Activated naive CD4-positive, alpha-beta T cell treated with anti-CD3 and anti-CD28 coated beads, Interleukin-2, amount 50 U/mL, for 72 hours (primary cell): ENCODE measurements at places on chromosomes 11 and 22.
A peak's percentile ranks its signal among the peaks of the same experiment; 100 is the strongest.

GRCh38 chr11:30228323-30228884 is 2.4 kb upstream of the FSHB start:
- no peak for DNase-seq

- peak; percentile 7 for DNase-seq
These were observed 452 bp upstream of the ATXN10 start for GRCh38 chr22:45670981-45671782.

- no peak for DNase-seq
These were observed 13.4 kb upstream of the ACR start for GRCh38 chr22:50724616-50725015.

DNA sequence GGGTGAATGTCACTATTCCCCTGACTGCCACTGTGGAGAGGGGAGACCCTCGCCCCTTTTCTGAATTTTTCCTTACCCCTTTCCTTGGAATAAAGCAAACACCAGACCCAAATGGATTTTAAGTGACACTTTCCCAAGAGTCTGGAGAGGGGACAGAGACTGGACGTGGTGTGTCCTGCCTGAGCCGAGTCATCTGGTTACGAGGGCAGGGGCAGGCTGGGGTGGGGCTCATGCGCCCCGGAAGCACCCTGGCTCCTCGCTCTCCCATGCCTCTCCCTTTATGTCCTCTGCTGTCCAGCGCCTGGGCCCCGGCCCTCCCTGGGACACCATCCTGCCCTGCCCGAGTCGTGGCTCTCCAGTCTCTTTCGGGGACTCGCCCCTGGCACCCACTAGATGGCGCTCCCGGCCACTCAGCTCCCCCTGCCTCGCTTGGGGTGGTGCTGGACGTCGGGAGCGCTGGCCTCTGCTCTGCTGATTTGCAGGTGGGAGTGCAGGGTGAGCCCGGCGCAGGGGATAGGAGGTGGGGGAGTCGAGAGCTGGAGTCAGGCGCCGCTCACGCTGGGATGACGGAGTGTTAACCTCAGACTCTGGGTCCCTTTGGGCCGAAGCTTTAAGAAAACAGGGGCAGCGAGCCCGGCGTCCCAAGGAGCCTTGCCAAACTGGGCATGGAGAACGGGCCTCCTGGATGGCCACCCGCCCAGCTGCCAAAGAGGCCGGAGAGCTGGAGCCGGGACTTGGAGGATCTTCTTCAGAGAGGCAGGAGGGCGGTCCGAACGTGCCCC is 89.8 kb downstream of the RPS6KA4 start:
- DNase-seq, result peak; percentile 78

DNA sequence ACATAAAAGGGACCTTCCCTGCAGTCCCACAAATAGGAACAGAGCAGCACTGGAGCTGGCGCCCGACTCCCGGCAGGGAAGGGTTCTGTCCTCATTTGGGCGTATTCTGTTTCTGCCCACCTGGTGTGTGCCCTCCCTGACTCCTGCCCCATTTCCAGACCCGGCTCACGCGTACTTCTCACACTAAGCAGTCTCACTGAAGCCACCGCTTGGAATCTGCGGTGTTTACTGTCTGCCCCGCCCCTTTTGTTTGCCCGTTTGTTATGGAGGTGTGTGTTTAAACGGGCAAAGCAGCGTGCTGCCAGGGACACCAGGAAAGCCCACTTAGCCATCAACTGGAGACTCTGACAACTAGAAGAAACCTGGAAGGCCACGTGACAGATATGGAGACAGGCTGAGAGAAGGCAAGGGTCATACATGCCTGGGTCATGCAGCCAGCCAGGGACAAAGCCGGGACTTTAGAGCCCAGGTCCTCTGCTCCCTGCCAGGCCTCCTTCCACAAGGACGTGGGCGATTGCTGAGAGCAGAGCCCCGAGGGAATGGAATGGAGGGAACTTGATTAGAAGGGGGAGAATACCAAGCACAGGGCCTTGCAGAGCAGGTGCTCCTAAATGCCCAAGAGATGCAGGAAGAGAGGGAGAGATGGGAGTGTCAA is 8.7 kb upstream of the EFCAB6 start:
- DNase-seq, result no peak

DNA sequence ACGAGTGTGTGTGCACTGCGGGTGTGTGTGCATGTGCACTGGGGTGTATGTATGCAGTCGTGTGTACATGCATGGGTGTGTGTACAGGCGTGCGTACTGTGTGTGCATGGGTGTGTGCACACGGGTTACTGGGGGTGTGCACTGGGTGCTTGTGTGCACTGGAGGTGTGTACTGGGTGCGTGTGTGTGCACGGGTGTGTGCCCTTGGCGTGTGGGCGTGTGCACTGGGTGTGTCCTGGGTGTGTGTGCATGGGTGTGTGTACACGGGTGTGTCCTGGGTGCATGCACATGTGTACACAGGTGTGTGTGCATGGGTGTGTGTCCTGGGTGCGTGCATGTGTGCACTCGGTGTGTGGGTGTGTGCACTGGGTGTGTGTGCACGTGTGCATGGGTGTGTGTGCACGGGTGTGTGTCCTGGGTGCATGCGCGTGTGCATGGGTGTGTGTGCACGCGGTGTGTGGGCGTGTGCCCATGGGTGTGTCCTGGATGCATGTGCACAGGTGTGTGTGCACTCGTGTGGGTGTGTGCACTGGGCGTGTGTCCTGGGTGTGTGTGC is 39.1 kb downstream of the BRSK2 start:
- DNase-seq, result no peak

- no peak for DNase-seq
These were observed 19.9 kb downstream of the CD44 start for GRCh38 chr11:35158701-35159510.

- DNase-seq, result no peak
These were observed 26.5 kb downstream of the CTNND1 start for GRCh38 chr11:57787920-57788702.

- DNase-seq, result peak; percentile 95
These were observed 3.7 kb downstream of the CATSPER1 start for GRCh38 chr11:66022401-66023185.

DNA sequence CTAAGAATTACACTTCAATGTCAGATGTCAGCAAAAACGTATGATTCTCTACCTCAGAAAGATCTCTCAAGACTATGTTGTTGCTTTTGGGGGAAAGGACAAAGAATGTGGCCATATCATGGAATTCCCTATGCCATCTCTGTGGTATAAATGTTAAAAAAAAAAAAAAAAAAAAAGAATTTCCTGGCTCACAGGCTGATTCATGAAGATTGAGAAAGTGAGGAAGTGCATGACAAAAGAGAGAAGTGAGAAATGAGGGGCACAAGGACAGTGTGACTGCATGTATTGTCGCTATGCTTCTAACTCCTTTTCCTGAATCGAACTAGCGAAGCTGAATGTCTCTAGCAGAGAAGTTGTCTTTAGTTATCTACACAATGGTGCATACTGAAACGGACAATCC is 80.6 kb upstream of the CARD18 start:
- DNase-seq, result no peak

DNA sequence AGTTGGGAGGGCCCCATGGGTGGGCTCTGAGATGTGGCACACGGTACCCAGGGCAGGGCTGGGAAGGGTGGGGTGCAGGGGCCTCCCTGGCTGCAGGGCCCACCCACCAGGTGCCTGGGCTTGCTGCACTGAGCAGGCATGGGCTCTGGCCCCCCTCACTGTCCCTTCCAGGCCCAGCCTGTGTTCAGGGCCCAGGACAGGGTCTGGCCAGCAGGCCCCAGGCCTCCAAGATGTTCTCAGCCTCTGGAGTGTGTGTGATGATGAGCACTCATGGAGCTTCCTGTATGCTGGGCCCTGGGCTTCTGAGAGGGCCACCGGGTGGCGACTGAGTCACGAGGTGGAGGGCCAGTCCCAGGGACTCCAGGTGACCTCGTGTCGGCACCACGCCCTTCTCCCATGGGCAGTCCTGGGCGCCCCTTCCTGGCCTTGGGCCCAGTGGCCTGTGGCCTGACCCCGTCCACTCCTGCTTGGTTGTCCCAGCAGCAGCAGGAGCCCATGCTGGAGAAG is 55.9 kb upstream of the CCDC188 start:
- peak; percentile 75 for DNase-seq

GRCh38 chr11:124745835-124746620 is 6.0 kb downstream of the VSIG2 start:
- peak; percentile 47 for DNase-seq

DNA sequence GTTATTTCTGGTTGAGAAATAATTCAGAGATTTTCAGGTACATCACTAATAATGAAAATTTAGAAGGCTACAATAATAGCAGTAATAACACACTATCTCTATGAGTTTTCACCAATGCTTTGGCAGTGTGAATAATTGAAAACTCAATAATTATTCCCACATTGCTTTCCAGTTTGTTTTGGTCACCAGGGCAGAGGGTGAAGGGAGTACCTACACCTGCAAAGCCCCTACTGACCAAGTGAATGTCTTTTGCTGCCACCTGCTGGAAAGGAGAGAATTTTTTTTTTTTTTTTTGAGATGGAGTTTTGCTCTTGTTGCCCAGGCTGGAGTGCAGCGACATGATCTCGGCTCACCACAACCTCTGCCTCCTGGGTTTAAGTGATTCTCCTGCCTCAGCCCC is 3.2 kb downstream of the NELL1 start:
- peak; percentile 6 for DNase-seq

DNA sequence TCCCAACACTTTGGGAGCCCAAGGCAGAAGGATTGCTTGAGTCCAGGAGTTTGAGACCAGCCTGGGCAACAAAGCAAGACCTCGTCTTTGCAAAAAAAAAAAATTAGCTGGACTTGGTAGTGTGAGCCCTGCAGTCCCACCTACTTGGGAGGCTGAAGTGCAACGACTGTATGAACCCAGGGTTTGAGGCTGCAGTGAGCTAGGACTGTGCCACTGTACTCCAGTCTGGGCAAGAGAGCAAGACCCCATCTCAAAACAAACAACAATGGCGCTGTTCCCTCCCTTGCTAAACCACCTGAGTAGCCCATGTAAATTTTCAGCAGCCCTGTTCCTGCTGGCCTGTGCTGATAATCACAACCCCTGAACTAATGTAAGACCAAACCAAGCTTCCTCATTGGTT is 3.1 kb downstream of the LAMTOR1 start:
- DNase-seq, result no peak

GRCh38 chr11:70315716-70316115 is 45.2 kb downstream of the PPFIA1 start:
- no peak for DNase-seq

GRCh38 chr22:29661336-29661735 is 57.9 kb downstream of the NF2 start:
- no peak for DNase-seq

DNA sequence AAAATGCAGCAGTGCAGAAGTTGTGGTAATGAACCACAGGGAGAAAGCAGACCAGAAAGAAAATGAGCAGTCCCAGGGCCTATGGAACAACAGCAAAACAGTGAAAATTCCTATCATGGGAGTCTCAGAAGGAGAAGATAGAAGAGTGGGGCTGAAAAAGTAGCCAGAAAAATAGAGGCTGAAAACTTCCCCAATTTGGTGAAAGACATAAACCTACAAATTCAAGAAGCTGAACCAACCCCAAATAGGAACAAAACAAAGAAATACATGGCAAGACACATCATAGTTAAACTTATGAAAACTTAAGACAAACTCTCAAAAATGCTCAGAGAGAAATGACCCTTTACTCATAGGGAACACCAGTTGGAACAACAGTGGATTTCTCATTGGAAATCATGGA is 11.4 kb downstream of the FGF19 start:
- DNase-seq, result no peak

DNA sequence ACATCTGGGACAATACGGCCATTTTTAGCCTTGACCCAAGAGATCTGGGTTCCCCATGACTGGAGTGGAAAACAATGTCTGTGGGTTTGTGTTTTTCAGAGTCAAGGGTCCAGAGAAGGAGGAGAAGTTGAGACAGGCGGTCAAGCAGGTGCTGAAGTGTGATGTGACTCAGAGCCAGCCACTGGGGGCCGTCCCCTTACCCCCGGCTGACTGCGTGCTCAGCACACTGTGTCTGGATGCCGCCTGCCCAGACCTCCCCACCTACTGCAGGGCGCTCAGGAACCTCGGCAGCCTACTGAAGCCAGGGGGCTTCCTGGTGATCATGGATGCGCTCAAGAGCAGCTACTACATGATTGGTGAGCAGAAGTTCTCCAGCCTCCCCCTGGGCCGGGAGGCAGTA is 15.7 kb downstream of the NNMT start:
- no peak for DNase-seq

DNA sequence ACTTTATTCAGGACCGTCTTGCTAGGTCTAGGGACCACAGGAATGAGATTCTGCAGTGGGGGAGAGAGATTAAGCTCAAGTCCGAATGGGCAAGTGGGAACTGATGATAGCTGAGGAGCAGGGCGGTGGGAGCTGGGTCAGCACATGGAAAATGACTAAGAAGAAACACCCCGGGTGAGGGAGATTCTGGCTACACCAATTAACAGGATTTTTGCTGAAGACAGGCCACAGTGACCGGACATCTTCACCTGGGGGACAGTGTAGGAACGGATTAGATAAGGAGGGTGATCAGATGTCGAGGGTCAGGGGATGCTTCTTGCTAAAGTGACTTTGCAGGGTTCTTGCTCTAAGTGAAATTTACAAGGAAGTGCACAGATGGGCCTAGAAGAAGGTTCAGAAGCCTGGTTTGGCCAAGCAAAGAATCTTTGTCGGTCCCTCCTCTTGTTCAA is 8.5 kb upstream of the DGCR8 start:
- no peak for DNase-seq

GRCh38 chr11:79168530-79169110 is 272.2 kb downstream of the TENM4 start:
- DNase-seq, result no peak

DNA sequence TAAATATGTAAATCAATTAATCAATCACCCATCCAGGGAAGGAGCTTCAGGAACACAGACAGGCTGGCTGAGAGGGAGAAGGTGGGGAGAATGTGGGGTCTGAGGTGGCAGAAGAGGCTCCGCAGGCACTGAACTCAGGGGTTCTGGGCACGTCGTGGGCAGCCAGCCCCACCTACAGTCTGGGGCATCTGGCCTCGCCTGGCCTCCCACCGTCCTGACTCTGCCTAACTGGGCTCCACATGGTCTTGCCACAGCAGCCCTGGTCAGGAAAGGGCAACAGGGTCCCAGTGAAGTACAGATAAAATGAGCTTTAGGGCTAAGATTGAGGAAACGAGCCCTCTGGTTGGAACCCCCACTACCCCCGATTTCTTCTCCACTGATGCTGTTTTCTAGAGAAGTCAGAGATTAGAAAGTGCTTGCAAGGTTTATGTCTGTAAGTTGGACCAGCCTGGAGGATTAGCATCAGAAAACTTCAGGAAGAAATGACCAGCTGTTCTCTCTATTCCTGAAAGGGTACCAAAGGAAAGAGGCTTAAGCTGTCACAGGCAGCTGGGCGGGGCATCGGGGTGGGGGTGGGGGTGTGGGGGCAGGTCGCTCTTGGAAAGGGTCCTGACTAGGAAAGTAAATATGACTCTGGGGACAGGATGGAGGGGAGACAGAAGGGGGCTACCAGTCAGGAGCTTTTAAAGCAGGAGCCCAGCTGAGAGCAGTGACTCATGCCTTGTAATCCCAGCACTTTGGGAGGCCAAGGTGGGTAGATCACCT is 261.7 kb downstream of the BUD13 start:
- DNase-seq, result no peak

DNA sequence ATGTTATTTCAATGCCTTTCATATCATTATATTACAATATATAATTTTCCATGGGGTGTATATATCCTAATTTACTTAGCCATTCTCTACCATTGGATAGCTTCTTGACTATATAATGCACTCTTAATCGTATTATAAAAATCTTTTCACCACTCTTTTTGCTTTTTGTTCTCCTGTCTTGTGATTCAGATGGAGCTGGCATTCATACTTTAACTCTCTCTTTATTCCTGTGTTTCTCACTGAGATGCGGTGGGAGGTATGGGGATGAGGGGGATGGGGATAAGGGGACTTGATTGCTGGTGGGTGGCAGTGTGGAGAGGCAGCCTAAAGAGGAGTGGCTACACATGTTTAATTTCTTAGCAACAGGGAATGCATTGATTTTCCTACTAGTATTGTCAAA is 105.9 kb downstream of the NELL1 start:
- no peak for DNase-seq
